ENCODE measurements at places on chromosomes 2 and 18.

DNA sequence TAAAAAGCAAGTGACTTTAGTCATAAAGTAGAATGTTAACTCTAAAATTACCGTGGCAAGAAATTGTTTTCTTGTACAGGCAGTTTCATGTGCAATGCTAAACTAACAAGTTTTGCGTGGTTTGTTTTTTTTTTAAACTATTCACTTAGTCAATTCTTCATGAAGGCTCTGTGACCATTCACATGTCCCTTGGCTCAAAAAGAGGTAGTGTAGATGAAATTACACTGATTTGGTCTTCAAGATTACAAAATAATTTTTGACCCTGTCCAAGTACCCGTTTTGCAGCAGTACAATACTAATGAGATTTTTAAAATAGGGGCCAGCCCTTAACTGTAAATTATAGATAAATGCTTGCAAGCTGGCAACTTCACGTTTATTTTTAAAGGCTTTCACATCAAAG, 1.3 kb downstream of the TMEM131 start:
- DNase-seq, result no peak

DNA sequence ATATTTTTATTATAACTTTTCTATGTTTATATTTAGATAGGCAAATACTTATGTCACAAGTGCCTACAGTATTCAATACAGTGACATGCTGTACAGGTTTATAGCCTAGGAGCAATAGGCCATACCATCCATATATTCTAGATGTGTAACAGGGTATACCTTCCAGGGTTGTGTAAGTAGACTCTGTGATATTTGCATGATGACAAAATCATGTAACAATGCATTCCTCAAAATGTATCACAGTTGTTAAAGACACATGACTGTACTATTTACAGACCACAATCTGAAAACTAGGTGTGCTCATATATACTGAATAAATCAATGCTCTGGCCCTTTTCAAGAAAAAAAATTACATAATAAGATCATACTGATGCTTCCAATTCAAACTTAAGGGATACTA, 433.2 kb upstream of the RGPD4 start:
- DNase-seq, result no peak

DNA sequence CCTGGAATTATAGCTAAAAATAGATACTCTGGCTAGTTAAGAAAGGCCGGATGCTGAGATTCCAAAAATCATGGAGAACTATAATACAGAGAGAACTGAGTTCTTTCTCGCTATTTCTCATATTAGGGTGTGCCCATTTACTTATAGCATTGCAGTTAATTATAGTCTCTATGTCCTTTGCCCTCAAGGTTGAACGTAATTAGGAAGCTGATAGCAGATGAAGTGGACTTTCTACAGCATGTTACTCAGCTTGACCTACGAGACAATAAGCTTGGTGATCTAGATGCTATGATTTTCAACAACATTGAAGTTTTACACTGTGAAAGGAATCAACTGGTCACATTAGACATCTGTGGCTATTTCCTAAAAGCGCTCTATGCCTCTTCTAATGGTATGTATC, 187.4 kb downstream of the PHLPP1 start:
- DNase-seq, result no peak

DNA sequence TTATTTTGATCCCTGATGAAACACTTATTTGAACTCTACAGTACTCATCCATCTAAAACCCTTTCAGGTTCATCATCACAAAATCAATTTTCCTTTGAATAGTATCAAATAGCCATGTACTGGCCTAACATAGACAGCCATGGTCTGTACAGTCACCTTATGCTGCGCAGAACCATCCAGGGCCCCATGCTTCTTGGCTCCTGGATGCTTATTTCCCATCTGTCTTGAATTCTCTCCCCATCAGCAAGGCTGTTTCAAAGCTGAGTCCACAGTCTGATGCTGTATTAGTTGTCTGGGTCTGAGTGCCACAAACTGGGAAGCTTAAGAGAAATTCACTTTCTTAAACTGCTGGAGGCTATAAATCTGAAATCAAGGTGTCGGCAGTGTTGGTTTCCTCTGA, 290.2 kb downstream of the OSR1 start:
- DNase-seq, result no peak

GRCh38 chr2:239261796-239262483, 138.9 kb downstream of the HDAC4 start:
- no peak for DNase-seq

GRCh38 chr2:196513796-196514526, 125.6 kb upstream of the CCDC150 start:
- no peak for DNase-seq

DNA sequence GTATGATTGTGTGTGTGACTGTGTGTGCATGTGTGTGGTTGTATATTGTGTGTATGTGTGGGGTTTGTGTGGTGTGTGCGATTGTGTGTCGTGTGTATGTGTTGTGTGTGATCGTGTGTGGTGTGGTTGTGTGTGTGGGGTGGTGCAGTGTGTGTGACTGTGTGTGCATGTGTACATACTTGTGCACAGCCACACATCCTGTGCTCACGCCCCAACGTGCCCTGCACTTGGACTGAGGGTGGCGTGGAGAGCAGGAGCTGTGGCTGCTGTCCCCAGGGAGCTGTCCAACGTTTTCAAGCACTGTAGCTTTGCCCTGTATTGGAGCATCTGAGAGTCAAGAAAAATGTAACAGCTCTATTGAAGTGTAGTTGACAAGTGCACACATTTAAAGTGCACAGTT, 243.2 kb upstream of the HDAC4 start:
- no peak for DNase-seq

GRCh38 chr2:85777441-85777861, 23.7 kb downstream of the ATOH8 start:
- DNase-seq, result no peak

- no peak for DNase-seq
Observed at GRCh38 chr18:31301201-31301655, 16.7 kb upstream of the DSG1 start.

DNA sequence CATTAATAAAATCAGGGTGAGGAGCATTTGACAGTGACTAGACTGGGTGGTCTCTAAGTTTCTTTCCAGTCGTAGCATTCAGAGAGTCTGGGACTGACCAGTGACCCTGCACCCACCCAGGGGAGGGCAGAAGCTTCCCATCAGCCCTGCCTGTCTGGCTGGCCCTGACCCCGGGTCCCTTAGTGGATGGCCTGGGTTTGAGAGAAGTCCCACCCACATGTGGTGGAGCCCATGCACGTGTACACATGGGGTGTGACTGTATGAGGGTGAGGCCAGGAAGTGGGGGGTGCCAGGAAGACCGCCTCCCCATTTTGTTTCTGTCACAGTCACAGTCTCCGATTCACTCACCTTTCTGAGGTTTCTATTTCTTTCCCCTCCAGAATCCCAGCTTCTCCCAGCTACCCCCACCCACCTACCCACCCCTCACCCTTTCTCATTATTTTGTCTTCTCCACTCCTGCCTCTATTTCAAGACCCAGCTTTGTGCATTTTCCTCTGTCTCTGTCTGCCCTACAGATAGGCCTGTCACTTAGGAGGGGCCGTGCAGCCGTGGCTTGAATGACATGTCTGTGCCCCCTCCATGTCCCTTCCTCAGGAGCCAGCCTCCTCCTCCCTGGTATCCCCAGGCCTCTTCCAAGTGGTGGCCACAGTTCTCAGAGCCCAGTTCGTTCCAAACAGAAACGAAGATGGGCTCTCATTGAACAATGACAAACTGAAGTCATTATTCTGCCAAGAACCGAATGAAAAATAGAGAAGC, 13.6 kb downstream of the CIB4 start:
- no peak for DNase-seq

- DNase-seq, result no peak
Observed at GRCh38 chr18:35490894-35491699, 6.7 kb downstream of the INO80C start.

DNA sequence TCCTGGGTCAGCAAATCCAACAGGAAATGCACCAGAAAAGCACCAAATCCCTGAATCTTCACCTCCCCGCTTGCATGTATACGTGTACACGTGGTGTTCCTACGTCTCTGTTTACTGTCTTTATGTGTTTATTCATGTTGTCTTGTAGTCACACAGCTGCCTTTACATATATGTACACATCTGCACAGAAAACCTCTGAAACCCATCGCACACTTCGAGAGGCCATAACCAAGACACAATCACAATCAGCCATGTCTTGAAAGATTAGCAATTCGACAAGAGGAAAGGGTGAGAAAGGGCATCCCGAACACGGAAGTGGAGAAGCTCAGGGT, 98.1 kb downstream of the PLB1 start:
- no peak for DNase-seq

- DNase-seq, result no peak
Observed at GRCh38 chr2:223363085-223363484, 239.1 kb downstream of the SCG2 start.

DNA sequence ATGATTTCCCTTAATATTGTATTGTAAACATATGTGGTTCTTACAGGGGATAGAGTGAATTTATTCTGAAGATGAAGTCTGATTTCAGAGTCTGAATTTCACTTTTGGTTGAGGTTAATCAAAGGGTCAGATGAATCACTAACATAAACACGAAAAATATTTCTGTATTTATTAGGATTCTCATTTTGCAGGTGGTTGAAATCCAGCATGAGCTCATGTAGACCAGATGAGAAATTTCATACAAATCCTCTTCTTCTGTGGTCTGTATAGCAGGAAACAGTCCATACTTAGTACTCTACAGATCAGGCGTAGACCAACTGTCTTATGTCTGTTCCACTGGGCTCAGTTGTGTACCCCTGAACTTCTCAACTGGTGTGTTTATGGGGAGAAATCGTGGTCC, 157.8 kb downstream of the BABAM2 start:
- no peak for DNase-seq

GRCh38 chr2:38911191-38911590, 21.5 kb downstream of the ARHGEF33 start:
- DNase-seq, result no peak

DNA sequence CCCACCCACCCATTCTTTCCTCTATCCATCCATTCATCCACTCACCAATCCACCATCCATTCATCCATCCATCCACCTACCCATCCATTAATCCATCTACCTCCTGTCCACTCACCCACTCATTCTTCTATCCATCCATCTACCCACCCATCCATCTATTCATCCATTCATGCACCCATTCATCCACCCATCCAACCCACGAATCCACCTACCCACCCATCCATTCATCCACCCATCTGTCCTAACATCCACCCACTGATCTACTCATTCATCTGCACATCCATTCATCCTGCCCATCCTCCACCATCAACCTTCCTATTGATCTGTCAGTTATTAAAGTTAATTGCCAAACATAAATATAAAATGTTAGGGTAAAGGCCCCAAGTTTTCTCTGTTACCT, 25.6 kb downstream of the LDLRAD4 start:
- DNase-seq, result no peak

GRCh38 chr18:11902522-11903292, 5.4 kb downstream of the MPPE1 start:
- no peak for DNase-seq

GRCh38 chr2:241816431-241817121, 7.6 kb downstream of the NEU4 start:
- no peak for DNase-seq

GRCh38 chr2:188937228-188938220, 36.6 kb upstream of the COL3A1 start:
- DNase-seq, result no peak

- no peak for DNase-seq
Observed at GRCh38 chr2:65638443-65638842, 206.0 kb upstream of the SPRED2 start.

GRCh38 chr18:50820901-50821520, 1.2 kb upstream of the MRO start:
- DNase-seq, result no peak

- DNase-seq, result no peak
Observed at GRCh38 chr2:73109431-73110167, 3.1 kb downstream of the RAB11FIP5 start.

DNA sequence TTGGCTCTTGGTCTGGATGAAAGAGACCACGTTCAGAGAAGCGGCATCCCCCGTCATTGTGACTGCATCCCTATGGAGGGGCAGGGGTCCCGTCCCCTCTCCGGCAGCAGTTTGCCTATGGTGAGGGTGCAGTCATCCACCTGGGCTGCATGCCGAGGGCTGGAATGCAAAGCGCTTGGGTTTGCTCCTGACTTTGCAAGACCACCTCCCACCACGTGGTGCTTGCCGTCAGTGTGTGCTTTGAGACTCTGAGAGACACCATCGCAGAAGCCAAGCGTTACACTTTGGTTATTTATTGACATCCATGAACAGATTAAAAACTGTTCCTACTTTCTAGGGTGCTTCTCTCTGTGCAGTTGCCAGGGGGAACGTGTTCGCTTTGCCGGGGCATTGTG, 59.5 kb downstream of the SH3RF3 start:
- no peak for DNase-seq

- DNase-seq, result no peak
Observed at GRCh38 chr2:180050246-180050645, 43.1 kb upstream of the CWC22 start.

- no peak for DNase-seq
Observed at GRCh38 chr2:189442468-189442867, 1.2 kb downstream of the WDR75 start.

- no peak for DNase-seq
Observed at GRCh38 chr18:54689319-54689718, 98.3 kb downstream of the DYNAP start.

DNA sequence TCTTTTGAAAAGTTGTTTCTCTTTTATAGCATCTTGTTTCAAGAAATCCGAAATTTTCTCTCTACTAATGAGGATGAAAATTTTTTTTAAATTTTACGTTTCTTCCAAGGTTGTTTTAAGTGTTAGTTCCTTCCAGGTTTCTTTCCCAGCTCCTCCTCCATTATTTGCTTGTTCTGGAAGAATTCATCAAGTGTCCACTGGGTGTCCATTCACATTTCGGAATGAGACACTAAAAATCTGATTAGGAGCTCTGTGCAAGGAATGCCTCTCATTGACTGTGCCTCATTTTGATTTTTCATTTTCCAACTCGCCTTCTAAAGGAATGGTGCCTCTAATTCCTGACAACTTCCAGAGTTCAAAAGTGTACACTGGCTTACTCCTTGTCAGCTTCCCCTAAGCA, 6.1 kb downstream of the SP100 start:
- no peak for DNase-seq

GRCh38 chr2:124339709-124340108, 314.6 kb downstream of the CNTNAP5 start:
- DNase-seq, result no peak

DNA sequence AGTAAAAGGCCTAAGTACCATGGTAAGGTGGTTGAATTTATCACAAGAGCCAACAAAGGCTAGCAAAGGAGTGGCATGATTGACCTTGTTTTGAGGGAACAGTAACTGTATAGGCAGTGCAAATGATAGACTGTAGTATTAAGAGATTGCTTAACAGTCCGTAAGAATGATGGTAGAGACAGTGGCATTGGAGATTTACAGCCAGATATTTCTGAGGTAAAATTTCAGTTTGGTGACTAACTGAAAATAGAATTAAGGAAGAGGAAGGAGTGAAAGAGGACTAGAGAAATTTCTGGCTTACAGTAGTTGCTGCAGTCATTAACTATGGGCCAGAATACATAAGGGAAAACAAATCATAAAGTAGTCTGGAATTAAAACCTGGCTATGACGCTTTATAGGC, 4.4 kb upstream of the BAZ2B start:
- DNase-seq, result no peak

Data from CD4-positive, alpha-beta T cell treated with Interleukin-15 for 4 hours (primary cell).